COR-L47 (cell line): ENCODE measurements at places on chromosomes 7 and 10.
A peak's percentile ranks its signal among the peaks of the same experiment; 100 is the strongest.

DNA sequence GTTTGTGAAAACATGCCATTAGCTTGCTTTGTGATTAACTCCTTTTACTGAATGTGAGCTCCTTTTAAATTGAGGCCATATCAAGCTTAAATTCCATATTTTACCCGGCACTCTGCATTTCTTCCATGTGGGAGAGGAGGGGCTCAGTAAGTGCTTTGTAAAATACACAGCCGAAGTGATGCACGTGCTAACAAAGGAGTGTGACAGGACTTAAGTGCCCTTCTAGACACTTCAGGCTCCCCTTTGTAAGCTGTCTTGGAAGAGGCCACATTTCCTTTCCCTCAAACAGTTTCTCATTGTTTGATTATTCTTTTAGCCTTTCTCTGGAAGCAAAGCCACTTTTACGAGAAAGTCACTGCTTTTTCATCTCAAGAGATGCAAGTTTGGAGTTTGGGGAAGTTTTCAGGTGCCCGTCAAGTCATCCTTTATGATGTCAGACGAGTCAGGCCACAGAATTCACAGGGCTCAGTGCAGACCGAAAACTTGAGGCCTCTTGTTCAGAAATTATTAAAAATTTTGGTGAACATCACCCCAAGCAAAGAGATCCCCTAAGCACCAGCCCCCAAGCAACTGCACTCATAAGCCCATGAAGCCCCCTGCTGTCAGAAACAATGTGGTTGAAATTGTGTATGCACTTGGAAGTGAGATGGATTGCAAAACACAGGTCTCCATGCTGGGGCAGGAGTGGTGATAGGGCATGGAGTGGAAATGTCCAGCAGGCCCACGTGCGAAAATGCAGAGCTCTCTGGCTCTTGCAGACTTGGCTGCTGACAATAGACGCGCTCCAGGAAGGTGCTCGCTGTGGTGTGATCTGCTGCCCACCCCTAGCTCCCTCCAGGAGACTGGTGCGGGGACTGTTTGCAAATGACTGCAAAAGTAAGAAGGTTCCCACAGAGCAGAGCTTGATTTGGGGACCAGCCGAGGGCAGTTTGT, 11.5 kb downstream of the IKZF1 start:
- no peak for DNase-seq

DNA sequence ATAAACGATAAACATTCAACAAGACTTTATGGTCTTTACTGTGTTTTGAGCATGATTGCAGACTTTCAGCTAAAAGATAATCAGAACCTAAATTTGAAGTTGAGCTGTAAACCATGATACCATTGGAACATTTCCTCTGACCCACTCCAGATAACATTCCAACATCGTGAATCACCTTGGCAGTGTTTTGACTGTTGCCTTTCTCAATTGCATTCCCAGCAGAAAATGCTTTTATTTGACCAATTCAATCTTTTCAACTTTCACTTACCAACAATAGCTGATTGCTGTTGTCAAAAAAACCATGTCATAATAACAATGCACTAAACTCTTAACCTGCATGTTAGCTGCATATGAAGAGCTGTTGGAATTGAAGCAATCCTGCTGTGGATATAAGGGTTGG, 165.5 kb downstream of the MDFIC start:
- no peak for DNase-seq

- no peak for DNase-seq
Measured at GRCh38 chr10:61588770-61589211, 73.9 kb upstream of the CABCOCO1 start.

DNA sequence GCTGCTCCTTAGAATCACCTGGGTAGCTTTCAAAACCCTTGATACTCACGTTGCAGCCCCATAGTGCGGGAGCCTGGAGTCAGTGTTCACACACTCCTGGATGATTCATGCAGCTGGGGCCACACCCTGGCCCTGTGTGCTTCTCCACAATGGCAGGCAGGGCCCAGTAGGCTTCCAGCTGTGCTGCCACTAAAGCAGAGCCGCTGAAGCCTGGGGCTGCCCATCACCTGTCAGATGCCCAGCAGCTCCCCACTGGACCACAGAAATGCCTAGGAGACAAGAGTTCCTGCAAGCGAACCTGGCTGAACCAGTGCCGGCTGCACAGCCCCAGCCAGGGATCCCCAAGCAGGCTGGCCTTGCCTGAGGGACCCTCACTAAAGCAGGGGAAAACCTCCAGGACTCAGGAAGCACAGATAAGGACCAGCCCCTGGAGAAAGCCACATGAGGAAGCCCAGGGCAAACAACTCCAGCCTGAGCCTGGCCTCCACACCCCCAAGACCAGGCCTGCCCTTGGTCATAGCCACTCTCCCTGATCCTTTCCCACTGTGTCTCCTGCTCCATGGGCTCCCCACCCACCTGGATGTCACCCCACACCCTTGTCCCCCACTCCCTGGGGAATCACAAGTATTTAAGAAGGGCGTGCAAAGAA, 111.9 kb downstream of the GRID1 start:
- peak; percentile 75 for DNase-seq

- no peak for DNase-seq
Measured at GRCh38 chr7:96219378-96220130, 102.3 kb downstream of the SLC25A13 start.

DNA sequence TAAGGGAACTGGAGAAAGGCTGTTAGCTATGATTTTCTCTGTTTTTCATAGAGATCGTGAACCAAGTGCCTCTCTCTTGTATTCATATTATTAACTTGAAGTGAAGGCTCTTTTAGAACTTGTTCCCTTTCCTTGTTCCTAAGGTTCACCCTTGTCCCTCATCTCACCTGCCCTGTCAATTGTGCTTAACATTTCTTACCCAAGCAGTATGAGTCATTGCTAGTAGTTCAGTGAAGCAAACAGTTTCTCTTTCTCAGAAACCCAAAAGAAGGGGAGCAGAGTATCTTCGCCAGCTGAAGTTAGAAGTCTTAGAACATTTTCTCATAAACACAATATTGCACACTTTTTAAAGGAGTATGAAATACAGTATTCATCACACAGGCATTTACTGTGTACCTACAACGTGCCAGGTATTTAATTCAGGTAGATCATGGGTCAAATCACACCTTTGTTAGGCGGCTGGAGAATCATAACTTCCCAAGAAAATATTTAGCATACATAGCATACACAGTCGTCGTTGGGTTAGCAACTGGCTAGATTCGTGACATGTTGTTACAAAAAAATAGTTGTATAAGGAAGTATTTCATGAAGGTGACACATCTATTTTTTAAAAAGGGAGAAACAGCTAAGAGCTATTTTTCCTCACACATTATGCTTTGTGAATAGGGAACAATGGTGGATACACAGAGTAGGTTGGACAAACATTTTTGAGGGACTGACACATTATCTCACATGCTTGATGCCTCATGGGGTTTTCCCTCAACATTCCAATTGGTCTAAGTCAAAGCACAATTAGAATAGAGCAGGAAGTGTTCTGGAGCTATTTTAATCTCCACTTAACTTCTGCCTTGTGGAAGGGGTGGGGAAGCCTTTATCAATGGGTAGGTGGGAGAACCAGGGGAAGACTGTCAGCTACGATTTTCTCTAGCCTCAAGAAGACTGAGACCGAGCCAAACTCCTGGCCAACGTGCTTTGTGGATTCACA, 13.2 kb downstream of the HDAC9 start:
- no peak for DNase-seq

DNA sequence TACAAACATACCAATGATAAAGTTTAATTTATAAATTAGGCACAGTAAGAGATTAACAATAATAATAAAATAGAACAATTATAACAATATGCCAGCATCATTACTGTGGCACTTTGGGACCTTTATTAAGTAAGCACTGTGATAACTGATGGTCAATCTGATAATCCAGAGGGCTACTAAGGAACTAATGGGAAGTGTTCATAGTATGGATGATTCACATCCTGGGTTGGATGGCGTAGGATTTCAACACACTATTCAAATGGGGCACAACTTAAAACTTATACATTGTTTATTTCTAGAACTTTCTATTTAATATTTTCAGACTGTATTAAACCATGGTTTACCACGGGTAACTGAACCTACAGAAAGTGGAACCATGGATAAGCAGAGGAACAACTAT, 90.8 kb downstream of the KIF20B start:
- no peak for DNase-seq

- peak; percentile 83 for DNase-seq
Measured at GRCh38 chr7:36945612-36946400, 221.5 kb upstream of the AOAH start.

- DNase-seq = no peak
Measured at GRCh38 chr10:23742368-23742767, 303.5 kb downstream of the OTUD1 start.

DNA sequence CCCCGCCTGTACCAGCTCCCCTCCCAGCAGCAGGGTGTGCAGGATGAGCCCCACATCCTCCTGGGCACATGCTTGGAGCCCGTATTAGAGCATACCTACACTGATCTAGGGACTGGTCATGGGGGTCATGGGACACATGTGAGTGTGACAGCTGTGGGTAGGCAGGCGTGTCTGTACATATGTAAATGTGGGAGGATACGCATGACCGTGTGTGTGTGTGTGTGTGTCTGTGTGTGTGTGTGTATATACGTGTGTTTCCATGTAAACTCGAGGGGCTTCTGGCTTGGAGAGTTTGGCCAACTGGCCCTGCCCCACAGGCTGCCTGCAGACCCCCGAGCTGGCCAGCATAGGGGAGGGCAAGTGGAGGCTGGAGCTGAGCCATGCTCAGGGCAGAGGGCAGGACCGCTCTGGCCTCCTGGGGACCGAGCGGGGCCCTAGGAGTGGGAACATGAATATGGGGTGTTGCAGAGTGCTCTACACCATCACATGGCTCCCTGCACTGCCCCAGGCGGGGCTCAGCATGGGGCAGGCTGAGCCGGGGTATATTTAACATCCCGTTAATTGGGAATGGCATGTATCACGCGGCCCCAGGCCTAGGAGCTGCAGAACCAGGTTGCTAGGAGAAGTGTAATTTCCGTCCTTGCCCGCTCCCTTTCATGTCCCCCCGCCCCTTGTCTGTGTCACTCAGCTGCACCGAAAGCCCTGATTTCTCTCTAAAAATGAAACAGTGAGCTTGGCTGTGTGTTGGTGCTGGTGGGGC, 152.7 kb upstream of the PCBD1 start:
- DNase-seq = peak; percentile 50

GRCh38 chr10:61151059-61151458, 207.1 kb upstream of the RHOBTB1 start:
- DNase-seq = no peak

GRCh38 chr7:104296900-104297299, 31.5 kb upstream of the LHFPL3 start:
- DNase-seq = no peak

DNA sequence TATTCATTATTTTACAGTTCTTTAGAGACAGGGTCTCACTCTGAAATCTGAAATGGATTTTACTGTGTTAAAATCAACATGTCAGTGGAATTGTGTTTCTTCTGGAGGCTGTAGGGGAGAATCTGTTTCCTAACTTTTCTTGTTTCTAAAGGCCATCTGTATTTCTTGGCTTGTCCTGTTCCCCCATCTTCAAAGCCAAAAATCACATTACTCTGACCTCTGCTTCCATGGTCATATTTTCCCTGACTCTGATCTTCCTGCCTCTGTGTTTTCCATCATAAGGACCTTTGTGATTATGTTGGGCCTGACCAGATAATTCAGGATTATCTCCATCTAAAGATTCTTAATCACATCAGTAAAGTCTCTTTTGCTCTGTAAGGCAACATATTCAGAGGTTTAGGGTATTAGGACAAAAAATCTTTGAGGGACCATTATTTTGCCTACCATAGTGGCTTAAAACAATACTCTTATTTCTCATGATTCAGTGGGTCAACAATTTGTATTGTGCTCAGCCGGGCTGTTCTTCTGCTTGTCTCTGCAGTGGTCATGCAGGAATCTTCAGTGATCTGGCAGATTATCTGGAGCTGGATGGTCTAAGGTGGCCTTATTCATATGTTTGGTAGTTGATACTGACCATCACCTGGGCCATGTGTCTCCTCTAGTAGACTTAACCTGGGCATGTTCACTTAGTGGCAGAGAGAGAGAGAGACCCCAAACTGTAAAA, 5.7 kb downstream of the ANLN start:
- DNase-seq = no peak

- DNase-seq = no peak
Measured at GRCh38 chr10:103225939-103226338, 19.7 kb upstream of the RPEL1 start.

- no peak for DNase-seq
Measured at GRCh38 chr10:29104661-29105399, 184.0 kb upstream of the LYZL1 start.

- DNase-seq = no peak
Measured at GRCh38 chr10:89238956-89239644, 12.5 kb downstream of the LIPA start.

DNA sequence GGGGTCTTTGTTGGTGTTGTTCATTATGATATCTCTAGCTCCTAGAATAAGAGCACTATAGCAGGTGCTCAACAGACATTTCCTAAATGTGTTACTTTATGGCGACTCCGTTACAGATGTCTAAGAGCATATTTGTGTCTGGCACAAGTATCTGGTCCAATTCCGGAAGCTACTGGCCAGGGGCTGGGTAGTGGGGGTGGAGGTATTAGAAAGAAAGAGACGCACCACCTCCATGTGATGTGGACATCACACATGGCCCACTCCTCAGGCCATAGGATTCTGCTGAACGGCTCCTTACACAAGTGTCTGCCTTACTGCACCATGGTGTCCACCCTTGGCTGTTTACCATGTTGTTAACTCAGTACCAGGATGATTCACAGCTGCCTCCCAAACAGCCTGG, 296.8 kb upstream of the MKI67 start:
- DNase-seq = no peak

DNA sequence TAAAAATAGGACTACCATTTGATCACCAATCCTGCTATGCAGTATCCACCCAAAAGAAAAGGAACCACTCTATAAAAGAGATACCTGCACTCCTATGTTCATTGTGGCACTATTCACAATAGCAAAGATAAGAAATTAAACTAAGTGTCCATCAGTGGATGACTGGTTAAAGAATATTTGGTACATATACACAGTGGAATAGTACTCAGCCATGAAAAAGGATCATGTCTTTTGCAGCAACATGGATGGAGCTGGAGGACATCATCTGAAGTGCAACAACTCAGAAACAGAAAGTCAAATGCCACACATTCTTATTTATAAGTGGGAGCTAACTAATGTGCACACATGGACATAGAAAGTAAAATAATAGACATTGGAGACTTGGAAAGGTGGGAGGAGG, 116.4 kb downstream of the PFKFB3 start:
- no peak for DNase-seq

DNA sequence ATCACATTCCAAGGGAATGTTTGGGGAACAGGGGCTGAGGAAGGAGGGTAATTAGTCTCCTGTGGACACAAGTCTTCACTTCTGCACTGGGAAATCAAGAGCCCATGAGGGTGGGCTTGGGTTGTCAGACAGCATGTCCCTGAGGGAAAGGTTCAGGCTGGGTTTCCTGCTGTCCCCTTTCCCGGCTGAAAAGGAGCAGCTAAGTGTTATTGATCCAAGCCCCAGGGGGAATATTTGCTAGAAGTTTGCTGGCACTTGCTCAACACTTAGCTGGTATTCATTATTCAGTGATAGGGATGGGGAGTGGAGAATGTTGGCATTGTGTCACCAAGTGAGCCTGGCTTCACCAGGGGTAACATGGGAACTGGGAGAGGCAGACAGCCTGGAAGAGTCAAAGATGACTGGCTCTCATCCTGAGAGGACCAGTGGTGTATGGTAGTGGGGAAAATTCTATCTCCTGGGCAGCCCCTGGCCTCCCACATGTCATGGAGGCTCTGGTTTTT, 344.4 kb upstream of the PODXL start:
- no peak for DNase-seq

- DNase-seq = no peak
Measured at GRCh38 chr7:760006-760405, 32.9 kb upstream of the PRKAR1B start.
